ENCODE measurements at places on chromosomes 4 and X. TPM values are rescaled to one million over a fixed set of nuclear protein-coding genes. Genes with fewer than 3 reads are reported as not detected.

Gene CENPVL1
- total RNA-seq: not detected

Gene GPRASP1
- 12.6 TPM for total RNA-seq

GRCh38 chr4:2172161-2172560 lies 69.8 kb downstream of the HAUS3 start:
- peaks cover 6% of the 10 kb centered on the region for H3K4me1 ChIP-seq
- H3K4me3 ChIP-seq: no peak overlapping the region
- no peaks in the 10 kb centered on the region for H3K36me3 ChIP-seq
- no peak overlapping the region for H3K27ac ChIP-seq

Gene GSX2
- not detected for total RNA-seq

GRCh38 chrX:103330681-103331288 lies 746 bp downstream of the TCEAL7 start:
- no peaks in the 10 kb centered on the region for H3K27me3 ChIP-seq
- H3K4me3 ChIP-seq: no peak overlapping the region
- H3K27ac ChIP-seq: no peak overlapping the region

Gene RTL3
- not detected for total RNA-seq

DNA sequence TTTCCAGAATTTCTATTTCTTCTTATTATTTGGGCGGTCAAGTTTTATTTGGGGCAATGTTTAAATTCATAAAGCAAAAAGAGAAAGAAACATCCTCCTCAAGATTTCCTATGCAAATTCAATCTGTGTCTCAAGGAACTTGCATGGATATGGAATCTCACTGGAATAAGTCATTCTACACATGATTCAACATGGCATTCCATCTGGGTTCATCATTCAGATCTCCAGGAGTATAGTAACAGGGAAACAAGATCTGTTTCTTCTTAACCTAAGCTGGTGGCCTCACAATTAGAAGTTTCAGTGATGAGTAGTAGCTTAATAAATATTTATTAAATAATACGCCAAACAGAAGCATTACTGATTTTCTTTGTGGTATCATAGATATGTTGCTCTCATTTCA lies 19.8 kb downstream of the KLHL34 start:
- H3K27me3 ChIP-seq: no peaks in the 10 kb centered on the region
- H3K4me3 ChIP-seq: no peak overlapping the region
- no peaks in the 10 kb centered on the region for H3K36me3 ChIP-seq

Gene FAM9C
- total RNA-seq: not detected

GRCh38 chr4:60857130-60857753 lies 342.9 kb upstream of the ADGRL3 start:
- no peak overlapping the region for H3K4me3 ChIP-seq
- H3K4me1 ChIP-seq: no peaks in the 10 kb centered on the region
- no peak for DNase-seq
- H3K36me3 ChIP-seq: no peaks in the 10 kb centered on the region

- no peak overlapping the region for H3K4me3 ChIP-seq
- no peaks in the 10 kb centered on the region for H3K27me3 ChIP-seq
- no peaks in the 10 kb centered on the region for H3K4me1 ChIP-seq
- no peaks in the 10 kb centered on the region for H3K36me3 ChIP-seq
- no peak overlapping the region for H3K27ac ChIP-seq
- DNase-seq: no peak
Observed at GRCh38 chr4:186592445-186592844, 37.1 kb upstream of the MTNR1A start.

DNA sequence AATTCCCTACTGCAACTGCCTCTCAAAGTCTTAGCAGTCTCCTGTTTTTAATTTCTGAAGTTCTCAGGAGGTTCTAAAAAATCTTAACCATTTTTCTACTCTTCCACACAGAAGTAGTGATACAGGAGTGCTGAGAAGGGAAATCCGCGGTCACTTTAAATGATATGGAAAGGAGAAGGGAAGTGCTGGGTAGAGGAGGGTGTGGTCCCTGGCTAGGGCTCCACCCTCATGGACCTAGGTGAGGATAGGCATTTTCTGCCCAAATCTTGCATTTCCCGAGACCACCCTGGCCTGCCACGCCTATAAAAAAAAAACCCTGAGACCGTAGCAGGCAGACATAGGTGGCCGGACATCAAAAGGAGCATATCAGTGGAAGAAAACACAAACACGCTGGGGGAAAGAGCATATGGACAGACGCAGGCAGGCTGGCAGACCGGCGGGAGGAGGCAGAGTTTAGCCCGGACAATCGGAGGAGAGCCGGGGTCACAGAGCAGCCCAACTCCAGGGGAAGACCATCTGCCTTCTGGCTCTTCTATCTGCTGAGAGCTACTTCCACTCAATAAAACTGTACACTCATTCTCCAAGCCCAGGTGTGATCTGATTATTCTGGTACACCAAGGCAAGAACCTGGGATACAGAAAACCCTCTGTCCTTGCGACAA lies 85.7 kb downstream of the POU3F4 start:
- no peaks in the 10 kb centered on the region for H3K36me3 ChIP-seq
- no peak overlapping the region for H3K27ac ChIP-seq
- no peaks in the 10 kb centered on the region for H3K27me3 ChIP-seq
- H3K4me1 ChIP-seq: no peaks in the 10 kb centered on the region
- no peak for DNase-seq

Gene APLN
- not detected for total RNA-seq

DNA sequence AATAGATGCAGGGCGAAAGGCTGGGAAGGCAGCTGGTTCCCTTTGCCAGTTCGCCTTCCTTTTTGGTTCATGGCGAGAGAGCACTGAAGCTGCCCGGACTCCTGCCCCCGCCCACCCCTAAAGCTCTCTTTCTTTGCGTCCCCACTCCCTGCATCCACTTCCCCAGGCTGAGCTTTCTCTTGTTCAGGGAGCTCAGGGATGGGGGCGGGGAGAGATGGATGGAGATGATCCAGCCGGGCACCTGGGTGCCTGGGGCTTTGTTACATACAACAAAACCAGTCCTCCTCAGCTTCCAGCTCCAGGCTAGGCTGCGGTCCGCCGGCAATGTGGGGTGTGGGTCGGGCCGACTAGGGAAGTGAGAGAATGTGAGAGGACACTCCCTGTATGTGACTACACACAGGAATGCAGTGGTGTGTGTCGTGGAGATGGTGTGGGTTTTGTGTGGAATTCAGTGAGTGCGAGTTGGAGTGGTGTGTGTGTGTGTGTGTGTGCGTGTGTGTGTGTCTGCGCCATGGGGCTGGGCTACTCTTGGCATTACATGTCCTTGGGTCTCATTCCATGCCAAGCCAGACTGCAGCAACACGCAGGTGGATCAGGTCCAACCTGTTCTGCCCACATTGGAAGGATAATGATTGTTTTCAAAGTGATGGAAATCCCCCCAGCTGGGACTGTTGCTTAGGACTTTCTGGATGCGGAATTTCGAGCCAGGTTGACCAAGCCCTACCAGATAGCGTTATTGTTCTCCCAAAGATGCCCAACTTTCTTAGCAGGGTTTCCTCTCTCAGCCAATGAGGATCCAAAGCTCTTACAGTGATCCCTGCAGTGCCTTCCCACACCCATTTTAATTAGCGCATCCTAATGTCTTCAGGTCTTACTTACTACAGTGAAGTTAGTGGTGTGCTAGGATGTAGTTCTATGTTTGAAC lies 149.4 kb upstream of the CHRDL1 start:
- no peak for DNase-seq
- H3K27me3 ChIP-seq: no peaks in the 10 kb centered on the region
- no peaks in the 10 kb centered on the region for H3K4me1 ChIP-seq
- no peak overlapping the region for H3K27ac ChIP-seq
- no peaks in the 10 kb centered on the region for H3K36me3 ChIP-seq

GRCh38 chr4:5730993-5731990 lies 20.3 kb downstream of the EVC start:
- no peaks in the 10 kb centered on the region for H3K4me1 ChIP-seq
- no peak overlapping the region for H3K27ac ChIP-seq
- H3K4me3 ChIP-seq: no peak overlapping the region

Gene ARR3
- total RNA-seq: not detected

Gene ZNF185
- total RNA-seq: 6.5 TPM

Gene BEND2
- total RNA-seq: 0.16 TPM

- no peak for DNase-seq
- no peak overlapping the region for H3K4me3 ChIP-seq
- no peaks in the 10 kb centered on the region for H3K27me3 ChIP-seq
- H3K36me3 ChIP-seq: no peaks in the 10 kb centered on the region
- no peaks in the 10 kb centered on the region for H3K4me1 ChIP-seq
Observed at GRCh38 chrX:55014897-55015299, 14.7 kb downstream of the APEX2 start.

GRCh38 chr4:184274286-184274951 lies 56.7 kb upstream of the ENPP6 start:
- DNase-seq: no peak
- no peak overlapping the region for H3K4me3 ChIP-seq
- no peaks in the 10 kb centered on the region for H3K4me1 ChIP-seq
- no peak overlapping the region for H3K27ac ChIP-seq

DNA sequence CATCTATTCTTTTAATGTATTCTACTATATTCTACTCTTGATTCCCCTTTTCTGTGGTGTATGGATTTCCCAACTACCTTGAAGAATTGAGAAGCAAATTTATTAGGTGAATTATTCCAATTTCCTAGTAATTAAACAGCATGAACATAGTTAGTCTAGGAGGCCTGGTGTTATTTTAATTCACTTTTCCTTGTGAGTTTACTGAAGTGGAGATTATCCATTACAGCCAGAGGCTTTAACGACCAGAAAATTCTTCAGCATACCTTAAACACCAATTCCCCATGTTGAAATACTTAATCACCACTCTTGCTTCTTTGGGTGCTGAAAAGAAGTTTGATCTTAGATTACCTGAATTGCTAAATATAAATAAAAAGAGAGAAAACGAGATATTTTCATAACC lies 29.4 kb downstream of the FAT4 start:
- H3K27me3 ChIP-seq: no peaks in the 10 kb centered on the region
- H3K27ac ChIP-seq: no peak overlapping the region
- H3K36me3 ChIP-seq: no peaks in the 10 kb centered on the region
- H3K4me3 ChIP-seq: no peak overlapping the region

DNA sequence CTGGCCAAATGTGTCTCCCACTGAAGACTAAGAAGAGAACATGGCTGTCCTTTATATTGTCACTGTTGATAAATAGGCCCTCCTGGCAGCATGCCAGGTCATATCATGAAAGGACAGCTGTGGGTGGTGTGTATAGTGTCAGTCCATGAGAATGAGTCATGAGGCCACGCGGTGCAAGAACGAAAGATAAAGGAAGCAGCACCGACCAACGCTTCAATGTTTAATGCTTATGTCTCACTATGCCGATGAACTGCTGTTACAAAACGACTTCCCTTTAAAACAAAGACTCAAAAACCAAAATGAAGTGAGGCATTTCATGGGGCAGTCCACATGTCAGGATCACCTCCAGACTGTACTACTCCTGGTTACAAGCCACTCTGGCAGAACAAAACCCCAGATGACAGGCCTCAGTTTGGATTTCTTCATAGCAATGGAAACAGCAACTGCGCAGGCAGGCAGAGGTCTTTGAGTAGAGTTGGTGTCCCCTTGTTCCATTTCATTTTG lies 5.2 kb upstream of the TCEANC start:
- peaks cover 10% of the 10 kb centered on the region for H3K4me1 ChIP-seq
- H3K27me3 ChIP-seq: no peaks in the 10 kb centered on the region
- peak overlapping the region; percentile 70 for H3K27ac ChIP-seq
- H3K4me3 ChIP-seq: no peak overlapping the region
- H3K36me3 ChIP-seq: no peaks in the 10 kb centered on the region

- H3K36me3 ChIP-seq: no peaks in the 10 kb centered on the region
- no peak for DNase-seq
- H3K4me3 ChIP-seq: no peak overlapping the region
- H3K27ac ChIP-seq: no peak overlapping the region
- peaks cover 27% of the 10 kb centered on the region for H3K4me1 ChIP-seq
Observed at GRCh38 chr4:84494076-84494475, 5.0 kb downstream of the NKX6-1 start.

GRCh38 chr4:70564033-70564432 lies 28.0 kb upstream of the AMBN start:
- no peaks in the 10 kb centered on the region for H3K36me3 ChIP-seq
- no peaks in the 10 kb centered on the region for H3K27me3 ChIP-seq
- H3K27ac ChIP-seq: no peak overlapping the region
- no peak for DNase-seq
- no peak overlapping the region for H3K4me3 ChIP-seq
- H3K4me1 ChIP-seq: no peaks in the 10 kb centered on the region

- H3K4me1 ChIP-seq: no peaks in the 10 kb centered on the region
- H3K36me3 ChIP-seq: no peaks in the 10 kb centered on the region
- no peak for DNase-seq
- H3K27me3 ChIP-seq: no peaks in the 10 kb centered on the region
Observed at GRCh38 chr4:28350485-28350884, 1489.8 kb downstream of the STIM2 start.

DNA sequence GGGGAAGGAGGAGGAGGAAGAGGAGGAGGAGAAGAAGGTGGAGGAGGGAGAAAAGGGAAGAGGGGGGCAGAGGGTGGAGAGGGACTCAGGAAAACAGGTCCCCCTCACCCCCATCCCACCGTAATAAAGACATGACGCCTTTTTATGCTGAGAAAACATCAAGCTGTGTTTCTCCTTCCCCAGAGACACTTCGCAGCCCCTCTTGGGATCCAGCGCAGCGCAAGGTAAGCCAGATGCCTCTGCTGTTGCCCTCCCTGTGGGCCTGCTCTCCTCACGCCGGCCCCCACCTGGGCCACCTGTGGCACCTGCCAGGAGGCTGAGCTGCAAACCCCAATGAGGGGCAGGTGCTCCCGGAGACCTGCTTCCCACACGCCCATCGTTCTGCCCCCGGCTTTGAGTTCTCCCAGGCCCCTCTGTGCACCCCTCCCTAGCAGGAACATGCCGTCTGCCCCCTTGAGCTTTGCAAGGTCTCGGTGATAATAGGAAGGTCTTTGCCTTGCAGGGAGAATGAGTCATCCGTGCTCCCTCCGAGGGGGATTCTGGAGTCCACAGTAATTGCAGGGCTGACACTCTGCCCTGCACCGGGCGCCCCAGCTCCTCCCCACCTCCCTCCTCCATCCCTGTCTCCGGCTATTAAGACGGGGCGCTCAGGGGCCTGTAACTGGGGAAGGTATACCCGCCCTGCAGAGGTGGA lies 45.3 kb upstream of the SHOX start:
- no peaks in the 10 kb centered on the region for H3K36me3 ChIP-seq
- H3K27ac ChIP-seq: no peak overlapping the region
- no peak overlapping the region for H3K4me3 ChIP-seq
- no peak for DNase-seq

GRCh38 chrX:53654376-53654775 lies 32.1 kb downstream of the HUWE1 start:
- peaks cover 16% of the 10 kb centered on the region for H3K36me3 ChIP-seq
- DNase-seq: no peak
- no peaks in the 10 kb centered on the region for H3K27me3 ChIP-seq

- no peak overlapping the region for H3K4me3 ChIP-seq
- peaks cover 4% of the 10 kb centered on the region for H3K4me1 ChIP-seq
- no peak overlapping the region for H3K27ac ChIP-seq
- DNase-seq: no peak
Observed at GRCh38 chr4:99821918-99822503, 5.4 kb downstream of the DAPP1 start.

Gene UGT2A3
- not detected for total RNA-seq

GRCh38 chr4:75343333-75343732 lies 170.9 kb downstream of the RCHY1 start:
- no peak overlapping the region for H3K27ac ChIP-seq
- no peak for DNase-seq
- H3K4me1 ChIP-seq: no peaks in the 10 kb centered on the region
- no peaks in the 10 kb centered on the region for H3K27me3 ChIP-seq

All from natural killer cell (primary cell).